NCI-H1092 treated with DMSO at 0.1 percent for 48 hours (cell line): ENCODE measurements at places on chromosomes 2 and 18.

DNA sequence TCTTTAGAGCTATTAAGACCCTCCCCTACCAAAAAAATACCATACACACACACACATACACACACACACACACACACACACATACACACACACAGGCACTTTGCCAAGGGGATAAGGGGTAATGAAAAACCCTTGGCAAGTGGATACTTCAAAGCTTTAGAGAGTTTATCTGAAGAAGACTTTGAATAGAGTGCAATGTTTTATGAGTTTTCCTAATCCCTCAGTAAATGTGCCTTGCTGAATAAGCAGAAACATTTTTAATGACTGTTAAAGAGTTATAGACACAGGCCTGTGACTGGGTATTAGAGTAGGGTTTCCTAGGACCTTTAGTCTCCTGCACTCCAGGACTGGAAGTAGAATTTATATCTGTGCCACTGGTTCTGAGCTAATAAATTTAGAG is 75.5 kb upstream of the CTAGE1 start:
- DNase-seq: no peak

GRCh38 chr2:112339986-112340385 is 64.6 kb downstream of the ZC3H6 start:
- no peak for DNase-seq

- DNase-seq: no peak
These were observed 63.2 kb downstream of the MOGAT1 start for GRCh38 chr2:222734703-222735014.

- DNase-seq: no peak
These were observed 84.1 kb upstream of the NABP1 start for GRCh38 chr2:191593622-191594385.

GRCh38 chr18:26717123-26717719 is 148.3 kb downstream of the AQP4 start:
- DNase-seq: no peak

DNA sequence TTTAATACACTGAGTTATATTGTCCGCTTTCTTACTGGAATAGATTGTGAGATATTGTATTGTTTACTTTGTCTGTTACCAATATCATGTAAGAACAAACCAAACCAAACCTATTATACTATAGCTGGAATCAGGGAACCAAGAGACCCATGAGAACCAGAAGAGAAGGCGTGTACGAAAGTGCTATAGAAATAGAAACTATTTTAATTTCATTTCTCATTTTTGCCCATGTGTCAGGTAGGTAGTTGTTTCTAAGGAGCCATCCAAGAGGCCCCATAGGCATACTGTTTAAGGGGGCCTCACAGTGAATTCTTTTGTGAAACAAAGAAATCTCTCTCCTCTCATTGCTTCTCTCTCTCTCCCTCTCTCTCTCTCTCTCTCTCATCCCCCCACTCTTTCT is 363.6 kb downstream of the RNF144A start:
- no peak for DNase-seq

GRCh38 chr2:37644191-37644590 is 27.3 kb downstream of the CDC42EP3 start:
- no peak for DNase-seq

DNA sequence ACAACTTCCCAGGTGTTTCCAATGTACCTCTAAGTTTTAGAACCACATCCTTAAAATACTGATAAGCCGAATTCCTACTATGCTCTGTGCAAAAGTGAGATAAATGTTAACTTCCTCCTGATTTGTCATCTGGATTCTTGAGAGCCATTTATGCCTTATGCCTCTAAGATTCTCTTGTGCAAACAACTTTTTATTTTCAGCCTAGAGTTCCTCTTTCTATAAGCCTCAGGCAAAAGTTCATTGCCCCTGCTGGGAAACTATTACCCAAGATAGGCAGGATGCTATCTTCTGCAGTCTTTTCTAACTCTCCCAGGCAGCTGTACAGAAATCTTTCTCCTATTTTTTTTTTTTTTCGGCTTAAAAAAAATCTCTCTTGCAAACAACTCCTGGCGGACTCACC is 216.1 kb downstream of the KCNJ3 start:
- no peak for DNase-seq

DNA sequence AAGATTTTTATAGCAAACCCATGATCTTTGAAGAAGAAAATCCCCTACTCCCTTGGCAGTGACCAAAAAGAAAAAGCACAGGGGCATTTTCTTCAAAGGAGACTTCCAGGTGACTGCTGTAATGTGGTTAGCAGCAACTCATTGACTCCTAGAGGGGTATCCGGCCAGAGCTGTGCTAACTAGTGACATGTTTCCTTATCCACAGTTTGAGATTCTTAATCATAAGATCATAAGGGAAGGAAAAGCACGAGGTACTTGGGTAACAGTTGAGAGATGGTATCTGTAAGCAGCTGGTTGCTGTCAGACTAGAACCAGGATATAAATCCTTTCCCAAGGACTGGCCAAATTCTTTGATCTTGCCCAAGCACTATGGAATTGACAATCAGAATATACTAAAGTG is 124.7 kb downstream of the MREG start:
- no peak for DNase-seq
